ENCODE measurements at places on chromosomes 12 and 14. TPM values are rescaled to one million over a fixed set of nuclear protein-coding genes. Genes with fewer than 3 reads are reported as not detected.

- no peaks in the 10 kb centered on the region for H3K36me3 ChIP-seq
- no peak overlapping the region for H3K27ac ChIP-seq
- H3K4me3 ChIP-seq: no peak overlapping the region
- H3K27me3 ChIP-seq: peaks cover 6% of the 10 kb centered on the region
These were observed 26.0 kb upstream of the LTBP2 start for GRCh38 chr14:74638066-74638465.

GRCh38 chr14:67137744-67138371, 51.4 kb upstream of the GARIN2 start:
- H3K4me3 ChIP-seq: no peak overlapping the region
- no peaks in the 10 kb centered on the region for H3K36me3 ChIP-seq
- H3K27ac ChIP-seq: no peak overlapping the region
- H3K4me1 ChIP-seq: peaks cover 28% of the 10 kb centered on the region
- DNase-seq: peak; percentile 29
- no peaks in the 10 kb centered on the region for H3K27me3 ChIP-seq

The TMPRSS12 gene
- total RNA-seq: not detected

GRCh38 chr12:15453613-15454012, 131.3 kb downstream of the PTPRO start:
- no peaks in the 10 kb centered on the region for H3K27me3 ChIP-seq
- H3K36me3 ChIP-seq: no peaks in the 10 kb centered on the region
- no peak for DNase-seq
- no peak overlapping the region for H3K27ac ChIP-seq
- no peaks in the 10 kb centered on the region for H3K4me1 ChIP-seq

GRCh38 chr14:47675466-47676314, at the start of gene MDGA2:
MDGA2 (minus strand) TSS chr14:47675605.
- no peaks in the 10 kb centered on the region for H3K27me3 ChIP-seq
- H3K36me3 ChIP-seq: no peaks in the 10 kb centered on the region
- H3K4me1 ChIP-seq: no peaks in the 10 kb centered on the region
- DNase-seq: no peak
- H3K4me3 ChIP-seq: no peak within 1 kb of the TSS
- H3K27ac ChIP-seq: no peak within 1 kb of the TSS

DNA sequence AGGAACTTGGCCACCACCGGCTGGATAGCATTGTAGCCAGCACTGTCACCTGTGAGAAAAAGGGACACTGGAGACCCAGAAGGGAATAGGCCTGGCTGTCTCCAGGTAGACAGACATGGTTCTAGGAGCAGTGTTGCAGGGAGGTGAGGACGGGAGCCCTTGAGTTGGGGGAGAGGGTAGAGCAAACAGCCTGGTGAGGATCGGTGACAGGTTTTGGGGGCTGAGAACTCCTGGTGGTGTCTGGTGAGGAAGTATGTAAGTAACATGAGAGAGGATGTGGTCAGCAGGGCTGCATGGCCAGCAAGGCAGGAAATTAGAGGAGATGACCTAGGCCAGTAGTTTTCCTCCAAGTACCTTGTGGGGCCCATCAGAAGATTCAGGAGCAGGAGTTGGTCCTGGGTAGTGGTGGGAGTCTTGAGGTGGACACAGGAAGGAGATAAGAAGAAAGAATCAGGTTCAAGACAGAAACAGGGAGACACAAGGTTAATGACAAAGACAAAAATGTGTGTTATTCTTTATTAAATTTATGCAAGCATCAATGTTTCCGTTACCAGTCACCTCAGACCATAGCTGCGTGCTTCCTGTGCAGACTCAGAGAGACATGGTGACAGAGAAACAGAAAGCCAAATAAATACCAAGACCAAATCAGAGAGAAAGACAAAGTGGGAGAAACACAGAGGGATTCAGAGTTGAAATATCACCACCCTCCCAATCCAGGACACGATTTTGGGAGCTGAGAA, at the start of gene ARHGAP9:
TSS of gene ARHGAP9 (minus strand) at position 491 of the 740 bp plus-strand sequence. CDS start at position 31, 460 bp downstream.
- H3K27me3 ChIP-seq: peaks cover 26% of the 10 kb centered on the region
- H3K4me3 ChIP-seq: no peak within 1 kb of the TSS
- no peaks in the 10 kb centered on the region for H3K36me3 ChIP-seq

DNA sequence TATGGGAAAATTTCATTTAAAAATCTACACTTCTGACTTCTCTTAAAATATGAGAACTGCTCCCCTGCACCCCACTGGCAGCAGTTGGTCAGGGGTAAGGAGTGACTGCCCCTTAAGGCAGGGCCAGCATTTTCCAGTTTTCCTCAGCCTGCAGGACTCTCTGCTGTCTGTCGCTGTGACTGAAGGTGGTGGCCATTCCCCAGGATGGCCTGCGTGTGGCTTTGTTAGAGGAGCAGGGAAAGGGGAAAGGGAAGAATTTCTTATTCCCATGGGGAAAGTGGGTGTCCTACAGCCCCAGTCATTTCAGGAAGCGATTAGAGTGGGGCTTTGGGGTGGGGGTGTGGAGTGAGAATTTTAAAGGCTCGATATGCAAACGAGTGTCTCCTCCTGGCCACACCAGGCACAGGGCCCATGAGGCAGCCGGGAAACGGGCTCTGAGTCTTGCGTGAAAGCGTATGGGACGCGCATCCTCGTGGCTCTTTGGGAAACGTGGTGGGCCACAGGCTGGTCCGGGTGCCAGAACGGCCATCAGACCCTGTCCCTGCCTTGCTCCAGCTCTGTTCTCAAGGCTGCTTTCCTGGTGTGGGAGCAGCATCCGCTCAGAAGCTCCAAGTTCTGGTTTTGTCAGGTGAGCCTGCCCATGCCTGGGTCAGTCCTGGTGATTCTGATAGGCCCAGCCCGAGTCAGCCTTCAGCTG, 23.5 kb downstream of the ADGRD1 start:
- no peaks in the 10 kb centered on the region for H3K27me3 ChIP-seq
- no peaks in the 10 kb centered on the region for H3K4me1 ChIP-seq
- H3K36me3 ChIP-seq: no peaks in the 10 kb centered on the region
- no peak overlapping the region for H3K27ac ChIP-seq

GRCh38 chr12:19575337-19576243, 136.3 kb downstream of the AEBP2 start:
- H3K4me1 ChIP-seq: peaks cover 52% of the 10 kb centered on the region
- H3K36me3 ChIP-seq: no peaks in the 10 kb centered on the region
- no peaks in the 10 kb centered on the region for H3K27me3 ChIP-seq
- H3K27ac ChIP-seq: peak overlapping the region; percentile 67

GRCh38 chr14:63605041-63605532, 36.6 kb downstream of the WDR89 start:
- H3K4me1 ChIP-seq: peaks cover 5% of the 10 kb centered on the region
- no peak overlapping the region for H3K4me3 ChIP-seq
- H3K36me3 ChIP-seq: 0 out of 2 replicates have a peak, but pooled peaks cover 5% of the 10 kb centered on the region

DNA sequence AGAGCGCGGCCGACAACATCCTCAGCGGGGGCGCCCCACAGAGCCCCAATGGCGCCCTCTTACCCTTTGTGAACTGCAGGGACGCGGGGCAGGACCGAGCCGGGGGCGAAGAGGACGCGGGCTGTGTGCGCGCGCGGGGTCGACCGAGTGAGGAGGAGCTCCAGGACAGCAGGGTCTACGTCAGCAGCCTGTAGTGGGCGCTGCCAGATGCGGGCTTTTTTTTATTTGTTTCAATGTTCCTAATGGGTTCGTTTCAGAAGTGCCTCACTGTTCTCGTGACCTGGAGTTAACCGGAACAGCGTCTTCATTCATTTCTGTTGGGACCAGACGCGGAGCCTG, 103.8 kb upstream of the FKBP4 start:
- H3K27ac ChIP-seq: no peak overlapping the region
- H3K4me3 ChIP-seq: peak overlapping the region; percentile 67
- DNase-seq: no peak
- peaks cover 2% of the 10 kb centered on the region for H3K27me3 ChIP-seq
- 0 out of 2 replicates have a peak, but pooled peaks cover 4% of the 10 kb centered on the region for H3K36me3 ChIP-seq

GRCh38 chr12:94706250-94706661, 55.9 kb upstream of the TMCC3 start:
- DNase-seq: no peak
- peaks cover 19% of the 10 kb centered on the region for H3K27me3 ChIP-seq
- H3K36me3 ChIP-seq: no peaks in the 10 kb centered on the region
- H3K27ac ChIP-seq: no peak overlapping the region

DNA sequence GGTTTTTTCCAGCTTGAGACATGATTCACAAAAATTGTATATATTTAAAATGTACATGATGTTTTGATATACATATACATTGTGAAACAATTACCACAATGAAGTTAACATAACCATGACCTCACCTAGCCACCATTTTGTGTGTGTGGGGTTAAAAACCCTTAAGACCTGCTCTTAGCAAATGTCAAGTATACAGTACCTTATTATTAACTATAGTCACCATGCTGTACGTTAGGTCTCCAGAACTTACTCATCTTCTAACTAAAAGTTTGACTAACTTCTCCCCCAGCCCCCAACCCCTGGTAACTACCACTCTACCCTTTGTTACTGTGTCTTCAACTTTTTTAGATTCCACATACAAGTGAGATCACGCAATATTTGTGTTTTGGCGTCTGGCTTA, 52.6 kb downstream of the EIF2S3B start:
- H3K4me1 ChIP-seq: peaks cover 7% of the 10 kb centered on the region
- no peak for DNase-seq
- no peaks in the 10 kb centered on the region for H3K36me3 ChIP-seq
- no peak overlapping the region for H3K27ac ChIP-seq

DNA sequence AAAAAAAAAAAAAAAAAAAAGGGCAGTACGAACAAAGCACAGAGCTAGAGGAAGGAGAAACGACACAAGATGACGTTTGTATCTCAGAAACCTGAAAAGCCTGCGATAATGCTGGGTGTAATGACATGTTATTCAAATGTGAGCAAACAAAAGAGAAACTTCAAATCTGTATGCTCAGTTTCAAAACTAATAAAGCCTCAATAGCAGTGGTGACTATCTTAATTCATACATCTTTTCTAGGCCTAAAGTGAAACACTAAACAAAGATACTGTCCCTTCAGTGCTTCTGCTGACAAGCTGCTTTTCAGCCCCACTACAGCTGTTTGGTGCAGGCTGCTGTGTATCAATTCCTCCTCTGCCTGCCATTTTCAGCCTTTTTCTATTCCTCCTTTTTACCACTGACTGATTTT, 15.8 kb downstream of the ITPR2 start:
- no peak overlapping the region for H3K27ac ChIP-seq
- H3K27me3 ChIP-seq: no peaks in the 10 kb centered on the region
- no peak overlapping the region for H3K4me3 ChIP-seq
- no peak for DNase-seq

- H3K27ac ChIP-seq: peak overlapping the region; percentile 71
- H3K27me3 ChIP-seq: peaks cover 2% of the 10 kb centered on the region
- peaks cover 65% of the 10 kb centered on the region for H3K4me1 ChIP-seq
- peak; percentile 80 for DNase-seq
- H3K36me3 ChIP-seq: peaks cover 27% of the 10 kb centered on the region
These were observed 3.7 kb downstream of the TDG start for GRCh38 chr12:103969391-103969790.

DNA sequence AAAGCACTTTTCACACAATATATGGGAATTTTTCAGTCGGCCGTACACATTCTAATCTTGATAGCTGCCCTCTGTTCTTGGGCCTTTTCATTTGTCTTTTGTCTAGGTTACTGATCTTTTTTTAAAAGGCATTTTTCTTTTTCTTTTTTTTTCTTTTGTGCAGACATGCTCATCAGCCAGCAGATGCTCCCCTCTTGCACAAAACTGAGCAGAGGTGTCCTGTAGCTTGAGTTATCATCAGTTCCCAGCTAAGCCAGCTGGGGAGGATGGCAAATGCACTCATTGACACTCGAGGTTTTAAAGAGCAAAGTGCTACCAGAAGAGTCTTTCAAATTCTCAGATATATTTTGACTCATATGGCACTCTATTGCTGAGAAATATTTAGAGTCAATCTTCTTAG, 913.9 kb upstream of the SEL1L start:
- peaks cover 4% of the 10 kb centered on the region for H3K36me3 ChIP-seq
- no peak overlapping the region for H3K4me3 ChIP-seq
- H3K4me1 ChIP-seq: no peaks in the 10 kb centered on the region
- no peak for DNase-seq
- no peak overlapping the region for H3K27ac ChIP-seq
- no peaks in the 10 kb centered on the region for H3K27me3 ChIP-seq

The KRT79 gene
- total RNA-seq: not detected

The LRP1 gene
- 208 TPM for total RNA-seq

The KMT2D gene
- 66.9 TPM for total RNA-seq

GRCh38 chr14:55146425-55146824, 17.4 kb downstream of the LGALS3 start:
- H3K4me1 ChIP-seq: peaks cover 4% of the 10 kb centered on the region
- H3K27ac ChIP-seq: no peak overlapping the region
- no peaks in the 10 kb centered on the region for H3K27me3 ChIP-seq

- H3K27ac ChIP-seq: no peak overlapping the region
- H3K4me3 ChIP-seq: no peak overlapping the region
- peaks cover 19% of the 10 kb centered on the region for H3K4me1 ChIP-seq
- peaks cover 19% of the 10 kb centered on the region for H3K36me3 ChIP-seq
- DNase-seq: no peak
- peaks cover 2% of the 10 kb centered on the region for H3K27me3 ChIP-seq
These were observed 26.2 kb downstream of the RAD9B start for GRCh38 chr12:110528277-110528839.

DNA sequence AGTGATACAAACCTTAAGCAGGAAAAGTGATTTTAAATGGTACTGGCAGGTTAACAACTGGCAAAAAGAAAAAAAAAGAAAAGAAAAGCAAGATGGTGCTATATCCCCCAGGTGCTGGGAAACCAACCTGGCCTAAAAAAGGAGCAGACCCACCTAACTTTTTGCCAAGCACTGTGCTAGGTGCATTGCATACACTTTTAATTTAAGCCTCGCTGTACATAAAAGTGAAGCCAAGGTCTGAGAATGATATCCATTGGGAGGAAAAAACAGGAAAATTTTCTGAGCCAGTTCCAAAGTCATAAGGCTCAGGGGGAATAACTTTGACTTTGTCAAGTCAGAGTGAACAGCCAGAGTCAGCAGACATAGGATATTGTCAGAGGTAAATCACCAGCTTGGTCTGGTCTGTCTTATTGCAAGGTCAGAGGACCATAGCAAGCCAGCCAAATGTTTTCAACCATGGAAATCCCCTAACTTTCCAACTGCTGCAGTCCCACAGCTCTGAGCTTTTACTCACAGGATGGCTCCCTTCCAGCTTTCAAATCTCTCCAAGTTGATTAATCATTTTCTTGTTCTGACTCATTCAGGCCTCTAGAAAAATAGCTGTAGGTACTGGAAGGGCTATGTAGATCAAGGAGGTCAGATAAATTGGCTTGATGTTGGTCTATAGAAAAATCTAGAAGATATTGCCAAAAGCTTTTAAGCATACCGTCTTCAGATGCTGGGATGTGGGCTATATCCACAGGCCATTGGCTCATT, 412.9 kb downstream of the RAD51B start:
- no peak overlapping the region for H3K27ac ChIP-seq
- H3K4me3 ChIP-seq: no peak overlapping the region

The AHSA1 gene
- total RNA-seq: 219 TPM

DNA sequence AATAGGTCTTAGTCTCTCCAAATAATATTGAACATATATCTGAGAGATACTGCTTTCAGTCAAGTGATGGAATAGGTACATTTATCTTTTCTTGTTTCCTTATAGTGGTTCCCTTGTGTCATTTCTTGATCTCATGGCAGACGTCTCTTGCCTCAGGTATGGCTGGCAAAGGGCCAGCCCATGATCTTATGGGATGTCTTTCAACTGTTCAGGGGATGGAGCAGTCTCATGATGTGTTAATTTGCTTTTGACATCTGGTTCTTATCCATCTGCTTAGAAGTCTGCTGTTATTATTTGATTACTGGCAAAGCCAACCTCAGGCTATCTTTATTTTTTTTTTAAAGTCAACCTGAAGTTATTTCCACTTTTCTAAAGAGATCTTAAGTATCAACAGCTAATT, 262.9 kb downstream of the TMEM117 start:
- H3K4me1 ChIP-seq: no peaks in the 10 kb centered on the region
- H3K4me3 ChIP-seq: no peak overlapping the region
- no peaks in the 10 kb centered on the region for H3K36me3 ChIP-seq
- H3K27me3 ChIP-seq: no peaks in the 10 kb centered on the region

The SMCO2 gene
- total RNA-seq: not detected

The KCTD10 gene
- total RNA-seq: 113 TPM

The C1RL gene
- total RNA-seq: 13.6 TPM
